Activated T-cell treated with anti-CD3 and anti-CD28 coated beads, Interleukin-2, amount 50 U/mL, for 72 hours (primary cell): ENCODE measurements at places on chromosomes 16 and 17. TPM values are rescaled to one million over a fixed set of nuclear protein-coding genes. Genes with fewer than 3 reads are reported as not detected.

HS3ST4 gene
- not detected for total RNA-seq

OTOA gene
- 0.58 TPM for total RNA-seq

PPP1R1B gene
- total RNA-seq = not detected

GNG13 gene
- not detected for total RNA-seq

SRL gene
- total RNA-seq = not detected
